Natural killer cell (primary cell): ENCODE measurements at places on chromosomes 2 and 18. TPM values are rescaled to one million over a fixed set of nuclear protein-coding genes. Genes with fewer than 3 reads are reported as not detected.

- no peak for DNase-seq
Measured at GRCh38 chr2:8437228-8437948, 244.5 kb upstream of the ID2 start.

The COLEC12 gene
- total RNA-seq: not detected

DNA sequence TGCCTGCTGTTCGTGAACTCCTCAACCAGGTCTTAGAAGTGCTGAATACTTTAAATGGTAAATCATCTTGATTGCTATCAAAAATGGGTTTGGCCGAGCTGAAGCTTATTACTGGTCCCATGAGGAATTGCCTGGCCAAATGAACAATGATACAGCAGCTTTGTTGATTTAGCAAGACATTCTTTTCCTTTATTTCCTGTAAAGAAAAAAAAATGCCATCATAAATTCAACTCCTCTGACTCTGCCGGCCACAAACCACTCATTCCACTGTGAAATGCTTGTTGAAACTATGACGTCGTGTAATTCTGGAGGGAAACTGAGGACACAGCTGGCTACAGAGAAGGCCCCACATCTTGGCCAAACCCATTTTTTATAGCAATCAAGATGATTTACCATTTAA lies 74.2 kb upstream of the ID2 start:
- no peak for DNase-seq

DNA sequence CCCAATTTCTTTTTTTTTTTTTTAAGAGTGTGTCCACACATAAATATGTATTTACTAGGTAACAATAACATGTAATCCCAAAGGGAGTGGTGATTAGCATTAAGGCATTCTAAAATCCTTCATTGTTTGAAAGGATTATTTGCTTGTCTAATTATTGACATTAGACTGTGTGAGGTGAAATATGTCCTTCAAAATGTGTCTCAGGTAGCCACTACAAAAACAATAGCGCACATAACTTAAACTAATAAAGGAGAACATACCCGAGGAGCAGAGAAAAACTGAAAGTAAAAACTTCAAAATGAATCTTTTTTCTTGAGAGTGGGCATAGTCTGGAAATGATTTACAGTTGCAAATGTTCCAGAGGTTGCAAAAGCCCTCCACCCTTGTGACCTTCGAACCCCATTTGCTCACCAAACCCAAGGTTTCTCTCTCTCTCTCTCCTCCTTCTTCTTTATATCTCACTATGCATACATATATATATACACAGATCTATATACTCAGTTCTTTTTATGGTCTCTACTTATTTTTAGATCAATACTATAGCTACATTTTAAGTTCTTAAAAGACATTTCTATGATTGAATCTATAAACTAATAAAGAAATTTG lies 24.4 kb upstream of the FRZB start:
- no peak for DNase-seq

The GBX2 gene
- total RNA-seq: not detected

The SCYGR2 gene
- not detected for total RNA-seq

The COL6A3 gene
- total RNA-seq: 0.10 TPM

The RAB6D gene
- total RNA-seq: not detected
